ENCODE measurements at places on chromosomes 16 and 17. TPM values are rescaled to one million over a fixed set of nuclear protein-coding genes. Genes with fewer than 3 reads are reported as not detected.

- H3K4me3 ChIP-seq = no peak overlapping the region
- no peak overlapping the region for H3K27ac ChIP-seq
- no peaks in the 10 kb centered on the region for H3K27me3 ChIP-seq
- no peak for DNase-seq
- no peaks in the 10 kb centered on the region for H3K36me3 ChIP-seq
Observed at GRCh38 chr16:24348545-24349290, 92.6 kb downstream of the CACNG3 start.

- peak overlapping the region; percentile 36 for H3K27ac ChIP-seq
- H3K36me3 ChIP-seq = no peaks in the 10 kb centered on the region
- H3K4me1 ChIP-seq = no peaks in the 10 kb centered on the region
- no peaks in the 10 kb centered on the region for H3K27me3 ChIP-seq
- H3K4me3 ChIP-seq = no peak overlapping the region
- DNase-seq = no peak
Observed at GRCh38 chr17:33803199-33803685, 451.8 kb upstream of the CCL2 start.

- H3K36me3 ChIP-seq = no peaks in the 10 kb centered on the region
- no peaks in the 10 kb centered on the region for H3K4me1 ChIP-seq
- no peak overlapping the region for H3K27ac ChIP-seq
- DNase-seq = no peak
- no peak overlapping the region for H3K4me3 ChIP-seq
- peaks cover 38% of the 10 kb centered on the region for H3K27me3 ChIP-seq
Observed at GRCh38 chr17:36778448-36778847, 158.8 kb upstream of the LHX1 start.

DNA sequence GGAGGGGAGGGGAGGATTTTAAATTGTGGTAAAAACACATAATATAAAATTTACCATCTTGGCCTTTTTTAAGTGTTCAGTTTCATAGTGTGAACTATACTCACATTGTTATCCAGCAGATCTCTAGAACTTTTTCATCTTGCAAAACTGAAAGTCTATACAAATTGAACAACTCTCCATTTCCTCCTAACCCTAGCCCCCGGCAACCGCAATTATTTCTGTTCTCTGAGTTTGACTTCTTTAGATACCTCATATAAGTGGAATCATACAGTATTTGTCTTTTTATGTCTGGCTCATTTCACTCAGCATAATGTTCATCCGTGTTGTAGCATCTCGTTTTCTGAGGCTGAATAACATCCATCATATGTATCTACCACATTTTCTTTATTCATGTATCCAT, 30.0 kb upstream of the MRTFB start:
- H3K4me1 ChIP-seq = peaks cover 4% of the 10 kb centered on the region
- no peaks in the 10 kb centered on the region for H3K36me3 ChIP-seq
- H3K27ac ChIP-seq = no peak overlapping the region
- no peak for DNase-seq
- H3K27me3 ChIP-seq = no peaks in the 10 kb centered on the region

GRCh38 chr17:51627779-51628178, 367.4 kb downstream of the UTP18 start:
- H3K27me3 ChIP-seq = no peaks in the 10 kb centered on the region
- no peaks in the 10 kb centered on the region for H3K36me3 ChIP-seq
- H3K4me3 ChIP-seq = no peak overlapping the region
- H3K4me1 ChIP-seq = no peaks in the 10 kb centered on the region

GRCh38 chr17:12180644-12181261, 160.1 kb downstream of the MAP2K4 start:
- no peaks in the 10 kb centered on the region for H3K4me1 ChIP-seq
- no peaks in the 10 kb centered on the region for H3K27me3 ChIP-seq
- H3K4me3 ChIP-seq = no peak overlapping the region
- no peak overlapping the region for H3K27ac ChIP-seq
- H3K36me3 ChIP-seq = no peaks in the 10 kb centered on the region
- no peak for DNase-seq

GRCh38 chr17:14923981-14924380, 341.1 kb downstream of the PMP22 start:
- H3K27me3 ChIP-seq = no peaks in the 10 kb centered on the region
- DNase-seq = no peak
- H3K27ac ChIP-seq = no peak overlapping the region
- no peaks in the 10 kb centered on the region for H3K36me3 ChIP-seq
- H3K4me3 ChIP-seq = no peak overlapping the region

DNA sequence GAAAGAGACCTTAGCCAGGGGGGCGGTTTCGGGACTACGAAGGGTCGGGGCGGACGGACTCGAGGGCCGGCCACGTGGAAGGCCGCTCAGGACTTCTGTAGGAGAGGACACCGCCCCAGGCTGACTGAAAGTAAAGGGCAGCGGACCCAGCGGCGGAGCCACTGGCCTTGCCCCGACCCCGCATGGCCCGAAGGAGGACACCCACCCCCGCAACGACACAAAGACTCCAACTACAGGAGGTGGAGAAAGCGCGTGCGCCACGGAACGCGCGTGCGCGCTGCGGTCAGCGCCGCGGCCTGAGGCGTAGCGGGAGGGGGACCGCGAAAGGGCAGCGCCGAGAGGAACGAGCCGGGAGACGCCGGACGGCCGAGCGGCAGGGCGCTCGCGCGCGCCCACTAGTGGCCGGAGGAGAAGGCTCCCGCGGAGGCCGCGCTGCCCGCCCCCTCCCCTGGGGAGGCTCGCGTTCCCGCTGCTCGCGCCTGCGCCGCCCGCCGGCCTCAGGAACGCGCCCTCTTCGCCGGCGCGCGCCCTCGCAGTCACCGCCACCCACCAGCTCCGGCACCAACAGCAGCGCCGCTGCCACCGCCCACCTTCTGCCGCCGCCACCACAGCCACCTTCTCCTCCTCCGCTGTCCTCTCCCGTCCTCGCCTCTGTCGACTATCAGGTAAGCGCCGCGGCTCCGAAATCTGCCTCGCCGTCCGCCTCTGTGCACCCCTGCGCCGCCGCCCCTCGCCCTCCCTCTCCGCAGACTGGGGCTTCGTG, at the start of gene MAPT:
MAPT (plus strand) TSS at position 533 of the 763 bp plus-strand sequence. CDS start 67,784 bp downstream, outside the sequence.
- H3K4me1 ChIP-seq = peaks cover 15% of the 10 kb centered on the region
- H3K4me3 ChIP-seq = peak within 1 kb of the TSS; percentile 74
- peak within 1 kb of the TSS; percentile 68 for H3K27ac ChIP-seq
- no peaks in the 10 kb centered on the region for H3K36me3 ChIP-seq
- DNase-seq = peak; percentile 96

Gene CNOT1
- 140 TPM for total RNA-seq

- no peak for DNase-seq
- no peaks in the 10 kb centered on the region for H3K36me3 ChIP-seq
- no peak overlapping the region for H3K27ac ChIP-seq
- no peak overlapping the region for H3K4me3 ChIP-seq
- peaks cover 25% of the 10 kb centered on the region for H3K4me1 ChIP-seq
- H3K27me3 ChIP-seq = no peaks in the 10 kb centered on the region
Observed at GRCh38 chr16:17302214-17302613, 168.5 kb downstream of the XYLT1 start.

Measured in upper lobe of right lung (tissue), 1 donor.